ENCODE measurements at places on chromosomes 7 and 10.
A peak's percentile ranks its signal among the peaks of the same experiment; 100 is the strongest.

DNA sequence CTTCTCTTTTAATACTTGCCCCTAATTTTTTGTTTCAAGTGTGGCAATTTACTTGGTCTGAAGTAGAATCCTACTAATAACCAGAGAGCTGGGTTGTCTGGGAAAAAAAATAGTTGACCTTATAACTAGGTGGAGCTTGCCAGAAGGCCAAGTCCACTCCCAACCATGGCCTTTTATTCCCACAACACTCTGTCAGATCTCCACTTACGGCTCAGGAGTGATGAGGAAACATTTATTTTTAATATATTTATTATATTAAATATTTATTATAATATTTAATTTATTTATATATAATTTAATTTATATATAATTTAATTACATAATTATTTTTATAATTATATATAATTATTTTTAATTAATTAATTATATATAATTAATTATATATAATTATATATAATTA, 58.8 kb downstream of the TSPAN12 start:
- DNase-seq = no peak

GRCh38 chr7:40058636-40059035, 75.8 kb downstream of the MPLKIP start:
- DNase-seq = no peak

DNA sequence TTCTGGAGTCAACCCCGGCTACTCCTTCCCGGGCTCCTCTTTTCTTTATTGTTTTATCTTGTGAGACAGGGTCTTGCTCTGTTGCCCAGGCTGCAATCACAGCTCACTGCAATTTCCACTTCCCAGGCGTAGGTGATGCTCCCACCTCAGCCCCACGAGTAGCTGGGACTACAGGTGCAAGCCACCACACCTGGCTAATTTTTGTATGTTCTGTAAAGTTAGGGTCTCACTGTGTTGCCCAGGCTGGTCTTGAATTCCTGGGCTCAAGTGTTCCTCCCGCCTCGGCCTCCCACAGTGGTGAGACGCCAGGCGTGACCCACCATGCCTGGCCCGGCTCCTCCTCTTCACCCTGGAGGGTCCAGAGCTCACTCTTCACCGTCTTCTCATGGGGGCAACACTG, 15.3 kb upstream of the PDGFA start:
- DNase-seq = no peak

DNA sequence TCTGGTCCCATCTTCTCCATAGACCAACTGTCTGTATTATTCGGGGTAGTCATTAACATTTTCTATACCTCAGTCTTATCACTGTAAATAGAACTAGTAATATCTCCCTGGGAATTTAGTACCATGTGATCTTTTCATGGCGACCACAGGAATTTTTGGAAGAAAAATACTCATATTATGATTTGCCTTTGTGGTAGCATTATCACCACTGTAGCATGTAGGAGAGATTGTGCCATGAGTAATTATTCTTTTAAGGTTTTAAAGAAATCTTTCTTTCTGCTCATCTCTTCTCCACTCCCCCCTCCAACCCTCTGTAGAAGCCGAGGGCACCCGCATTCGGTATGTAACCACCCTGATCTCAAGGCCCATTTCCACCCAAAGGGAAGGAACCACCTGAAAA, 25.0 kb downstream of the ZNF365 start:
- no peak for DNase-seq

DNA sequence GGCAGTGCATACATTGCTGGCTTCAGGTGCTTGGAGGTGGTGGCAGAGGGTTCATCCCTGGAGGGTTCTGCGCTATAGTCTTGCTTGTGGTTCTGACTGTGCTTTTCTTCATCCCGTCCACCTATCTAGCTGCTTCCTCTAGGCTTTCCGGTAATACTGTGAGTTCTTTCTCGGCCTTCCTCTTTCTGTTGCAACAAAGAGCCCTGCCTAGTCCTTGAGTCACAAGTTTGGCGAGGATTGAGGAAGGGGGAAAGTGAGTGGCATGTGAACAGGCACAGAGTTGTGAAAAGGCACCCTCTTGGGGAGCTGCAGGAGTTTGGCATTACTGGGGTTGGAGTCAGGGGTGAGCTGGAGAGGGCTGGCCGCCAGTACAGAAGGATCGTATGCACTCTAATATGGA, 123.0 kb downstream of the SH2D4B start:
- no peak for DNase-seq

GRCh38 chr10:121450247-121450646, 148.0 kb downstream of the FGFR2 start:
- no peak for DNase-seq

DNA sequence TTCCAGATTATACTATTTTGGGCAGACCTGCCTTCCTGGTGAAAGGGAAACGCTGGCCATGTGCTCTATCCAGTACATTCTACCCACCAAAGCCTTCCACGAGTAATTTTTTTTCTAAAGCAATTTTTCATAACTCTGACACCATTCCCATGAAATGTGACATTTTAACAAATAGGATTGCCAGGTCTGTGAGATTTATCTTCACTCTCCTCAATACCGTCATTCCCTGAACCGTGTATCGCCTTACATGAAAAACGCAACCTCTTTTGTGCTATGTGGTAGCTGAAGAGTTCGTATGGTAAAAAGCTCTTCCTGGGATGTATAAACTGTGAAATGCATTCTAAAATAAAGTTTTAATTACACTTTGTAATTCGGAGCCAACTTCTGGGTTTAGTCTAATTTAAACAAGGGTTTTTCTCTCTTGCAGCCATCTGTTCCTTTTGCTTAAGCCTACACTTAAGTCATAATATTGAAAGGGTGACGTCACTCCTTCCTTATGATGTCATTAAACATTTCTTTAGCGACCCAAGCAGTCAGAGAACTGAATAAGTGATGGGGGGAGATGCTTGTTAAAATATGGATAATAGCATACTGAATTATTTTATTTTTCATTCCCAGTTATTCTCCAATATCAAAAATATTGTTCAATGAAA, 27.7 kb downstream of the C1QL3 start:
- DNase-seq = no peak

DNA sequence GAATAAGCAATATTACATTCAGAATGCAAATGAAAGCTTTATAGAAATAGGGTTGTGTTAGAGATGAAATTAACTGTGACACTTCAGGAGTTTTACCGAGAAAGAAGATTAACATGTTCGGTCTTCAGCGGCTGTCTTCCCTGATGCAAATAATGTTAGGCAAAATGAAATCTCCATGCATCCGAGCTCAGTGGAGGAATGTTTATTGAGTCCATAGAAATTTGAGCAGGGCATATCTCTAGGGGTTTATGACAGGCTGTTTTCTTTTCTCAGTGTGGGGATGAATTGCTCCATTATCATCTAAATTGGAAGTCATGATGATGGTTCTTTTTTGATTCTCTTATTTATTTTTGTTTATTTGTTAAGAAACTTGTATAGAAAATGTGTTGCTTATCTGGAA, 31.7 kb downstream of the DYNC1I1 start:
- DNase-seq = no peak

- no peak for DNase-seq
Observed at GRCh38 chr7:74231232-74231590, 21.4 kb downstream of the LAT2 start.

GRCh38 chr10:13340068-13340467, 8.0 kb downstream of the SEPHS1 start:
- no peak for DNase-seq

DNA sequence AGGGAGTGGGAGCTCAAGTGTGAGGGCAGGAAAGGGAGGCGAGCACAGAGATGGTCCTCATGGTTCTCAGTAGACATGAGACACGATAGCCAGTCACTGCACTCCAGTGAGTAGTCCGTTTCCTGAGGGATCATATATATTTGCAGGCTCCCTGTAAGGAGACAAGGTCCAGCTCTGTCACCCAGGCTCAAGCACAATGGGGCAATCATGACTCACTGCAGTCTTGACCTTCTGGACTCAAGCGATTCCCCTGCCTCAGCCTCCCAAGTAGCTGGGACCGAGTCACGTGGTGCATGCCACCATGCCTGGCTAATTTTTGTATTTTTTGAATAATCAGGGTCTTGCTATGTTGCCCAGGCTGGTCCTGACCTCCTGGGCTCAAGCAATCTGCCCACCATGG, 116.7 kb downstream of the CCDC3 start:
- no peak for DNase-seq

GRCh38 chr7:66138994-66139752, 24.5 kb downstream of the CRCP start:
- no peak for DNase-seq

- no peak for DNase-seq
Observed at GRCh38 chr7:2172311-2173188, 60.2 kb downstream of the MAD1L1 start.

DNA sequence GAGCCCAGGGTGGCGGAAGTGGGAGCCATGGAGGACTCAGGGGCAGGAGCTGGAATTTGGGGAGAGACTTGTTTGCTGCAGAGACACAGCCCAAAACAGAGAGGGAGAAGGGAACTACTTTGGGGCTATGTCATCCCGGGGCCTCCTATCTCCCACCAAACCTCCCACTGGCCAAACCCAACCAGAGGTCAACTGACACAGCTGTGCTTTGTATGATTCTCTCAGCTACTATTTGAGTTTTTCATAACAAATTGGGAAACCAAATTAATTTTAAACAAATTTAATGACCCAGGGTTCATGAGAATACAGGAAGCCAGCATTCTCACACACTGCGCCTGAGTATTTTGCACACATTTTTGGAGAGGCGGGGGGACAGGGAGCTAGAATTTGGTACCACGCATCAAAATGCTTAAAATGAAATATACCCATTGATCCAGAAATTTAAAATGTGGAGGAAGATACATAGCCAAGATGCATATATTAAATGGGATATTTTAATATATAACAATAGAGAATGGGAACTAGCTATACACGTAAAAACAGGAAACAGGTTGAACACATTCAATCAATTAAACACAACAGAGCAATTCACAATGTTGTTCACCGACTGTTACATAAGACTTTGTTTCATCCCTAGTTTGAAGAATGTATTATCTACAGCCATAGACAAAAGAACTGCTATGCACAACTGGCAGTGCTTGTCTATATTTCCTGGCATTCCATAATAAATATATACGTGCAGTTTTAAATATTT, 105.3 kb downstream of the PARD3 start:
- DNase-seq = no peak

DNA sequence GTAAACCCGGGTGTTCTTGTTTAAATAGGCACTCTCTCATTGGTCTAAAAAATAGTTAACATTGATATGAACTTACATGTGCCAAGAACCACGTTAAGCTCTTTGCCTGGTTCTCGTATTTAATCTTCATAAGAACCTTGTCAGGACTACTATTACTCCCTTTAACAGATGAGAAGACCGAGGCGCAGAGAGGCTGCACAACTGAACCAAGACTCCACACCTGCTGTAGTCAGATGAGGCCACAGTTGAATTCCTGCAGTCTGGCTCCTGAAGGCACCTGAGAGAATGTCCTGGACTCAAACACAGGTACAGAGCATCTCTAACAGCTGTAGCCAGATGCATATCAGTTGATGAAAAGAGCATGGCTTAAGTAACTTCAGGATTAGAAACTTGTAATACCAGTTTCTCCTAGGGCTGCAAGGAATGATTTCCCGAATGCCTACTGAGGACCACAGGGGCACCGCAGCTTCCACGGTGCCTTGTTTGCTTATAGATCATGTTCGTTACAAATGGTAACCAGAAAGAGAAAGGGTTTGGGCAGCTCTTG, 9.5 kb downstream of the DDC start:
- DNase-seq = no peak

DNA sequence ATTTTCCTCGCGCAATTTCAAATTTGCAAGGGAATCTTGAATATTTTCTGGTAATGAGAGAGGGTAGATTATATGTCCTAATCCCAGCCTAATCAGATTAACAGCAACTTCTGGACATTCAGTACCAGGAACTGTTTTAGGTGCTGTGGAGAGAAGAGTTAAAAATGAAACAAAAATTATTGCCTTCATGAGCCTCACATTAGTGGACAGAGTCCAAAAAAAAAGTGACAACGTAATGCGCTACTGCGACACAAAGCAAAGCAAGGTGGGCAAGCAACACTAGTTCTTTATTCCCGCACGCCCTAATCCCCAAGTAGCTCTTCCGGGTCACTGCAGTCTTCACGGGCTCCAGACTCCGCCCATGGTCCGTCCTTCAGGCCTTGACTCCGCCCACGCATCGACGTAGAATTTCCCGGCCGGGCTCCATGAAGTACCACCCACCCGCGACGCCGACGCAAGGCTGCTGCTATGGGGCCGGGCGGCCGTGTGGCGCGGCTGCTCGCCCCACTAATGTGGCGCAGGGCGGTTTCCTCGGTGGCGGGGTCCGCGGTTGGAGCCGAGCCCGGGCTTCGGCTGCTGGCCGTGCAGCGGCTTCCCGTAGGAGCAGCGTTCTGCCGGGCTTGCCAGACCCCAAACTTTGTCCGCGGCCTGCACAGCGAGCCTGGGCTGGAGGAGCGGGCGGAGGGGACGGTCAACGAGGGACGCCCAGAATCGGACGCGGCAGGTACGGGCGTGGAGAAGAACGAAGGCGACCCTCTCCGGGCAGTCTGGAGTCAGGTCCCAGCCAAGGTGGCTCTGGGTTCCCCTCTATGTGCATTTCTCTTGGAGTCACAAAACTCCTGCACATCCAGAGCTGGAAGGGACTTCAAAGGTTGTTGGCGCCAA, at the start of gene MALSU1:
Gene MALSU1 (plus strand): TSS at position 455 of the 885 bp plus-strand sequence. CDS start 14 bp downstream, at position 469.
- DNase-seq = peak; percentile 92

GRCh38 chr7:117873310-117874190, at the start of gene CTTNBP2:
TSS of gene CTTNBP2 (minus strand) at chr7:117873441. CDS start at chr7:117873415, 26 bp downstream.
- no peak for DNase-seq

- DNase-seq = no peak
Observed at GRCh38 chr7:150447966-150448788, 2.3 kb upstream of the GIMAP8 start.
